ENCODE measurements at places on chromosomes 5 and 9.

GRCh38 chr5:7884491-7885267, 15.7 kb downstream of the MTRR start:
- DNase-seq, result no peak

DNA sequence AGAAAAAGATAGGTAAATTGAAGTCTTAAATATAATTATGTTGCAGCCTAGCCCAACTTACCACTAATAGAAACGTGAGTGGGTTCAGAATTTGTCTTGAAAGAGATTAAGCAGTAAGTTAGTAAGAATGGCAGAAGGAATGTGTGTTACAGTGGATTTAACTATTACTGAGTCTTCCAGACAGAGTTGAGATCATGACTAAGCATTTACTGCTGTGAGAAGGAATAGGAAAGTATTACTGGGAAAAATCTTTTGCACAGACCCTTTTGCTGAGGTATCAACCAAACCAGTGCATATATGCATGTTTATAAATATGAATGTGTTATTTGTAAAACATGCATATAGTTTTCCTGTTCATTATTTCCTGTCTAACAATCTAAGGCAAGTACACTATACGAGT, 112.8 kb upstream of the EFNA5 start:
- no peak for DNase-seq

DNA sequence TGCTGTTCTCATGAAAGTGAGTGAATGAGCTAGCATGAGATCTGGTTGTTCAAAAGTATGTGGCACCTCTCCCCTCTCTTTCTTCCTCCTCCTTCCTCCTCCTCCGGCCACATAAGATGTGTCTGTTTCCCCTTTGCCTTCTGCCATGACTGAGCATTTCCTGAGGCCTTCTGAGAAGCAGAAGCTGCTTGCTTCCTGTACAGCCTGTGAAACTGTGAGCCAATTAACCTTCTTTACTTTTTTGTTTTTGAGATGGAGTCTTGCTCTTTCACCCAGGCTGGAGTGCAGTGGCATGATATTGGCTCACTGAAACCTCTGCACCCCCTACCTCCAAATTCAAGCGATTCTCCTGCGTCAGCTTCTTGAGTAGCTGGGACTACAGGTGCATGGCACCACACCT, 6.1 kb downstream of the S100Z start:
- no peak for DNase-seq

DNA sequence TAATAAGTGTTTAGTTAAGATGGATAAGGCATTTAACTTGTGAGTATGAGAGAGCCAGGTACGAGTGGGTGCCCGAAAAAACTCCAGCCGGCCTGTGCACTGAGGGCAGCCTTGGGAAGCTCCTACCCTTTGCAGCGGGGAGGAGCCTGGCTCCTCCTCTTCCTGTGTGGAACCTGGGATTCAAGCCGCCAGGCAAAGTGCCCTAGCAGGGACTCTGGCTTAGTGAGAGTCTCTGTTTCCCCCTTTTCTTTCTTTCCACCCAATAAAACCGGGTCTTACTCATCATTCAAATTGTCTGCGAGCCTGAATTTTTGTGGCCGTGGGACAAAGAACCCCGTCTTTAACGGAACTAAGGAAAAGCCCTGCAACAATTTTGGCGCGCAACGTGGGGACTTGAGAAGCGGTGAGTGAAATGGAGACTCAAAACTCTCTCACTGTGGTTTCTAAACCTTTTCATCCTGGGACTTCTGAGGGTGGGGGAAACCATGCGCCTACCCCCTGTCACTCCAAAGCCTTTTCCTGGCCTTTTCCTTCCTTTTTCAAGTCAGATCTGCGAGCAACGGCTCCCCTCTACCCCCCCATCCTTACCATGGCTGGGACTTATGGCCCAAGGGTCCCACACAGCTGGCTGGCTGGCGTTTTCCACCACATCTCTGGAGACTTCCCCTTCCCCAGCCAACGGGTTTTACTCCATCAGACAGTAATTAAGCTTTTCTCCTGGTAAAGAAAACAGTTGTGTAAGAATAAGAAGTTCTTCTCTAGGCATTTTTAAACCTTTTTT, 535.7 kb upstream of the ACO1 start:
- no peak for DNase-seq

DNA sequence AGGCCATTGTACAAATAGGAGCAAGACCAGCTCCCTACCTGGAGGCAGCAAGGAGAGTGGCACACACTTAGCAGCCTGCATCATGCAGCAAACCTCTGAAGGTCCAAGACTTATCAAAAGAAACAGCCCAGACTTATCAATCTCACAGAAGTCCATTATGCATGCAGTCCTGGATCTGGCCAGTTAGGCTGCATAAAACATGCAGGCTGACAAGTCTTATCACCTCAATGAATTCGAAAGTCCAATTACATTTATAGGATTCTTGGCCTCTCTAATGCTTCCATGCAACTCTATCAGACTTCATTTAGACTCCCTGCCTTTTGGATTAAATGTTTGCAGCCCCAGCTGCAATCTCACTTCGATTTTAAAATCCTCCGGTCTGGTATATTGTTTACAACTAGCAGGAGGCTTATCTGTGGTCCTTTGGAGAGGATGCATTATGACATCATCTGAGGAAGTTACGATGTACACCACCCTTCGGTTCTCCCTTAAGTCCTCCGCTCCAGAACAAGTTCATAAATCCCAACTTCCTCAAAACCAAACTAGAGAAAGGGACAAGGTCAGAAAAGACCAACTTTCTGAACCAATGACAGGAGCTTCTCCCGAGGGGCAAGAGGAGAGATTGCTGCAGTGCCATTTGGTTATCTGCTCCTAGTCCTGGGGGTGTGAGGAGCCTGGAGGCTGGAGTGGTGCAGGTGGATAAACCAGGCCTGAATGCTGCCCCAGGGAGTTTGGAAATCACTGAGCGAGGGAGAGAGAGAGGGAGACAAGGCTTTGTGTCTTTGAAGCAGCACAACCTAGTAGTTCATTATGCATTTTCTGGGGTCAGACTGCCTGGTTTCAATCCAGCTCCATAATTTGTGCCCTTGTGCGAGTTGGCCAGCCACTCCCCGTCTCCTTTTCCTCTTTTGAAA, 313.9 kb downstream of the TLE1 start:
- DNase-seq, result no peak

DNA sequence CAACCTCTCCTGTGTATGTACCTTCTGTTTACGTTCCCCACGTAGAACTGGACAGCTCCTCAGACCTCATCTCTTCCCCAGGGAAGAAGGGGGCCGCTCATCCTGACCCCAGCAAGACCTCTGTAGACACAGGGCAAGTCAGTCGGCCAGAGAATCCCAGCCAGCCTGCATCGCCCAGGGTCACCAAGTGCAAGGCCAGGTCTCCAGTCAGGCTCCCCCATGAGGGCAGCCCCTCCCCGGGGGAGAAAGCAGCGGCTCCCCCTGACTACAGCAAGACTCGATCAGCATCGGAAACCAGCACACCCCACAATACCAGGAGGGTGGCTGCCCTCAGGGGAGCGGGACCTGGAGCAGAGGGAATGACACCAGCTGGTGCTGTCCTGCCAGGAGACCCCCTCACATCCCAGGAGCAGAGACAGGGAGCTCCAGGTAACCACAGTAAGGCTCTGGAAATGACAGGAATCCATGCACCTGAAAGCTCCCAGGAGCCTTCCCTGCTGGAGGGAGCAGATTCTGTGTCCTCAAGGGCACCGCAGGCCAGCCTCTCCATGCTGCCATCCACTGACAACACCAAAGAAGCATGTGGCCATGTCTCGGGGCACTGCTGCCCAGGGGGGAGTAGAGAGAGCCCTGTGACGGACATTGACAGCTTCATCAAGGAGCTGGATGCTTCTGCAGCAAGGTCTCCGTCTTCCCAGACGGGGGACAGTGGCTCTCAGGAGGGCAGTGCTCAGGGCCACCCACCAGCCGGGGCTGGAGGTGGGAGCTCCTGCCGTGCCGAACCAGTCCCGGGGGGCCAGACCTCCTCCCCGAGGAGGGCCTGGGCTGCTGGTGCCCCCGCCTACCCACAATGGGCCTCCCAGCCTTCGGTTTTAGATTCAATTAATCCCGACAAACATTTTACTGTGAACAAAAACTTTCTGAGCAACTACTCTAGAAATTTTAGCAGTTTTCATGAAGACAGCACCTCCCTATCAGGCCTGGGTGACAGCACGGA, 86.7 kb downstream of the GOLPH3 start:
- DNase-seq, result no peak
